ENCODE measurements at places on chromosomes 1 and 21.

DNA sequence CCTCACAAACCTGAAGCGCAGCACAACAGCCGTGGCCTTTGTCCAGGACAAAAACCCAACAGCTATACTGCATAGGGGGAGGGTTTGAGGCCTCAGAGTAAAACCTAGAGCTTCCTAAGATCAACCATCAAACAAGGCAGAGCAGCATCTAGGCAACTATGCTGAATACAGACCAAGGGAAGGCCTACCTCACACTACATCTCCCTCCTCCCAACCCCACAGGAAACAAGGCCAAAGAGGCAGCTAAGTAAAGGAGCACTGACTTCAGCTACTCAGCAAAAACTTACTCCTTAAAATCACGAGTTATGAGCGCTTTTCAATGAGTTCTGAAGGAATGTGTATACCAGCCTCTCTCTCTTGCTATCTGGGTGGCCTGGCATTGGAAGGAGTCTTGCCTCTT lies 12.4 kb downstream of the XKR8 start:
- no peak for DNase-seq

DNA sequence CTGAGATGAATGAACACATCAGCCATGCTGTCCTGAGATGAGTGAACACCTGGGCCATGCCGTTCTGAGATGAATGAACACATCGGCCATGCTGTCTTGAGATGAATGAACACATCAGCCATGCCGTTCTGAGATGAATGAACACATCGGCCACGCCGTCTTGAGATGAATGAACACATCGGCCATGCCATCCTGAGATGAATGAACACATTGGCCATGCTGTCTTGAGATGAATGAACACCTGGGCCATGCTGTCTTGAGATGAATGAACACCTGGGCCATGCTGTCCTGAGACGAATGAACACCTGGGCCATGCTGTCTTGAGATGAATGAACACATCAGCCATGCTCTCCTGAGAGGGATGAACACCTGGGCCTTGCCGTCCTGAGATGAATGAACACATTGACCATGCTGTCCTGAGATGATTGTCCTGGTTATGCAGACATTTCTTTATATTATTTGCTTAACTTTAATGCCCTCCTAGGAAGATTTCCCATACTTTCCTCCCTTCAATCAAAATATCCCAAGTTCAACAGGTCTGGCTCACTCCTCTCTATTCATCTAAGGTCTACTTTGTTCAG lies 48.6 kb upstream of the COL6A1 start:
- no peak for DNase-seq

GRCh38 chr1:67144696-67145095 lies 9.9 kb upstream of the C1orf141 start:
- DNase-seq, result no peak

GRCh38 chr1:78840453-78841271 lies 165.9 kb downstream of the ADGRL4 start:
- peak; percentile 50 for DNase-seq

GRCh38 chr1:211236633-211237320 lies 22.4 kb upstream of the RCOR3 start:
- DNase-seq, result no peak

- DNase-seq, result no peak
These were observed 1.2 kb downstream of the LRP8 start for GRCh38 chr1:53326598-53327181.

DNA sequence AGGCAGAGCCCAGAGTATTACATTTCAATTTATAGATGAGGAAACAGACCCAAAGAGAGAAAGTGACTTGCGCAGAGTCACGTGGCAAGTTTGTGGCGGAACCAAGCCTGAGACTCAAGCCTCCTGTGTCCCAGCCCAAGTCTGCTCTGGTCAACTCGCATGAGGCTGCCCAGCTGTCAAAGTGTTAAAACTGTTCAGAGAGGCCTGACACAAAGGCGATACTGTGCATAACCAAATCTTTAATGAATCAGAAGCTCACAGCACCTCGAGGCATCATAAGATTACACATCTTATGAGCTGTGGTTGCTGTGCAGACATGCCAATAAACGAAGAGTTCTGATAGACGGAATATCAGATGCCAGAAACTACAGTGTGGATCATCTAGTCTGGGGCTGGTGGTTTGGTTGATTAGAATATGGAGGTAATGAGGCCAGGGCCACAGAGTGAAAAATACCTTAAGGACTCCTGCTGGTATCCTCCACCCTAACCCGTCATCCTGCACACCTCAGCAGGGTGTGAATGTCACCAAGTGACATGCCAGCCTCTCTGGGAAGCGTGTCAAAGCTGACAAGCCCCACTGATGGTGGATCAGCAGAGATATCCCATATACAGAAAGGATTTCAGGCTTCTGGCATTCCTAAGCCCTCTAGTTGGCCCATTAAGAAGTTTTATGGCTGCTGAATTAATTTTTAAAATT lies 42.2 kb downstream of the TNNT2 start:
- DNase-seq, result no peak

DNA sequence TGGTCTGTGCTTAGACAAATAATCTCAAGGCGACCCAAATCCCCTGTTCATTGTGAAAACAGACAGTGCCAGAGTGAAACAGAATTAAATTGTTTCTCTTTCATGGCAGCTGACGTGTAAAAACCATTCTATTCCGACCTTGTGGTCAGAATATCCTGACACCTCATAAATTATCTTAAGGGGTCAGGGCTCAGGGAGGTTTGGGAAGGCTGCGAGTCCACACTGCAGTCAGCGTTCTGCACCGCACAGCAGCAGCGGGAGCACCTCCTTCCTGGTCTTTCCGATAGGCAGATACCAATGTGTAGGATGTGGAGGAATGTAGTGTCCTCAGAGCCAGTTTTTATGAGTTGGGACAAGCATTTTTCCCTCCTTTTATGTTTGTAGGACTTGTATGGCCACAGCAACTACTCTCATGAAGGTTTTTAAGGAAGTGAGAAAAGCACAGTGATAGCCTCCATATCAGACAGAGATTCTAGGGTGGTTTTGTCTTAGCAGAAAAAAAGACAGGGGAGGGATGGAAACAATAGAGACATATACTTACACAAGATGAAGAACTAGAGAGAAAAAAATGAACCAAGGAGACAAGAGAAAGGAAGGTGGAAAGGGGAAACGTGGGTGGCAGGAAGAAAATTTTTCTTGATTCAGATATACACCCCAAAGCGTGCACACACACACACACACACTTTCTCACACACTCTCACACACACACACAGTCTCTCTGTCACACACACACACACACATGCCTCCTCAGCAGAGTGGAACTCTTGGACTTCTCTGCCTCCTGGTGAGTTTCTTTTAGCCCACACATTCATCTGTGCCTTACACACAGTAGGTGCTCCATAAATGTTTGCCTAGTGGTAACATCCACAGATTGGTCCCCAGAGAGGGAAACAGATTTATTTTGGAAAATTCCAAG lies 68.6 kb downstream of the NTMT2 start:
- no peak for DNase-seq

- no peak for DNase-seq
These were observed 8.1 kb upstream of the SLX9 start for GRCh38 chr21:44931501-44932407.

DNA sequence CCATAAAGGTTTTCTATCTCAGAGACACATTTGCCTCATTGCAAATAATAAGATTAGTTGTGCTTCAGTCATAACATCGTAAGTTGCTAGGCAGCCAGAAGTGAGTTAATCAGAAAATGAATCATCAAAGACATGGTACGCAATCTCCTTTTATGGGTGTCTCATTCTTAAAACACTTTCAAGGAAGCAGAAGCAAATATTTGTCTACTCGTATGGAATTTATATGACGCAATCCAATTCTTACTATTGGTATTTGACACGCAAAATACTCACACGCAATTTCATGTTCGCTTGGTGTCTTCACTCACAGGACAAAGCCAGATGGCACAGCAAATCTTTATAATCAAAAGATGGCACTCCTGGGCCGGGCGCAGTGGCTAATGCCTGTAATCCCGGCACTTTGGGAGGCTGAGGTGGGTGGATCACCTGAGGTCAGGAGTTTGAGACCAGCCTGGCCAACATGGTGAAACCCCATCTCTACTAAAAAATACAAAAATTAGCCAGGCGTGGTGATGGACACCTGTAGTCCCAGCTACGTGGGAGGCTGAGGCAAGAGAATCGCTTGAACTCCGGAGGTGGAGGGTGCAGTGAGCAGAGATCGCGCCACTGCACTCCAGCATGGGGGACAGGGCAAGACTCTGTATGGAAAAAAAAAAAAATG lies 56.4 kb downstream of the HLCS start:
- no peak for DNase-seq

DNA sequence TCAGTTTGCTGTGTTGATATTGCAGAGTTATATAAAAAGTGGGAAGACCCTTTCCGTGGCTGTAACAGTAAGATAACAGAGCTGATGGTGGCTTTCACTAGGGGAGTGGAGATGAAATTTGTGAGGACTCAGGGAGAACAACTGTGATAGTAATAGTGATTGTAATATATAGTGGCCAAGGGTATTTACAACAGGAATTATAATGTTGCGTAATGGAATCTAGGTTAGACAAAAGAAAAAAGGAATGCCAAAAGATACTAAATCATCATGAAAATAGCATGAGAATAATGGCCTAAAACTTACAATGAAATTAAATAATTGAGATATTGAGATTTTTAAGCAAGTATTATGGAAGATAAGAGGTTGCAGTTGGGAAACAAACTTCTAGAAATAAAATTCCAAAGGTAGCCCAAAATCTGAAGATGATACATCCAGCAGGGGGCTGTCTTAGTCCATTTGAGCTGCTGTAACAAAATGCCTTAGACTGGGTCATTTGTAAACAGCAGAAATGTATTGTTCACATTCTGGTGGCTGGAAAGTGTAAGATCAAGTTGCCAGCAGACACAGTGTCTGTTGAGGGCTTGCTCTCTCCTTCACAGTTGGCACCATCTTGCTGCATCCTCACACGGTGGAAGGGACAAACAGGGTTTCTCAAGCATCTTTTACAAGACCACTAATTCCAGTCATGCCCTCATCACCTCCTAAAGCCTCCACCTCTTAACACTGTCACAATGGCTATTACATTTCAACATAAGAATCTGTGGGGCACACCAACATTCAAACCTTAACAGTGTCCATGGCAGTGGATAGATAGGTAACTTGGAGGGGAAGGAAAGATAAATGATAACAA lies 711.2 kb downstream of the MRPL39 start:
- no peak for DNase-seq

DNA sequence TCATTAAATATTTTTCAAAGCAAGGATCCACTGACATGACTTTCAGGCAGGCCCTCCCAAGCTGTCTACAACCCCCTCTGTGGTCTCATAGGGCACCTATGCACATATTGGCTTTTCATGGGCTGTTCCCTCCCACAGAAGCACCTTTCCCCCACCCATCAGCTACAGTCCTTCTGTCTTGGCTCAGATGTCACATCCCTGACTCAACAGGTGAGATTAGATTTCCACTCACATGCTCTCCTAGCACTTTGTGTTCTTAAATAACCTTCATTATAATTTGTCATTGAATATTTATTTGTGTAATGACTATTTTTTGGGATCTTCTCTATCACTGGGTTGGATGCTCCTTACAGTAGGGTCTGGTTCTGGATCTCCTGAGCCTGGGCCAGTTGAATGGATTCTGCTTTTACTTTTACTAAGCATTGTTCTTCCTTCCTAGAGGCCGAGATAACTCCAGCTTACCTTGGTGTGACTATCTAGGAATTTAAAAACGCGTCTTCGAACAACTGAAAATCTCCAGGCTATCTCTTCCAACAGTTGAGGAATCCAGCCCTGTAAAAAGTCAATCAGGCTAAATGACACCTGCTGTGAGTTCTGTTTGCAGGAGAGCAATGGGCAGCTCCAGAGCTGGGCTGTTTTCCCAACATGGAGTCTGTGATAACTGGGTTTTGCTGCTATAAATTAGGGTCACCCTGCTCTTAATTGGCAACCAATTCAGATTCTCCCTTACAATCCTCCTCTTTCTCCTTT lies 16.2 kb downstream of the ROR1 start:
- no peak for DNase-seq

DNA sequence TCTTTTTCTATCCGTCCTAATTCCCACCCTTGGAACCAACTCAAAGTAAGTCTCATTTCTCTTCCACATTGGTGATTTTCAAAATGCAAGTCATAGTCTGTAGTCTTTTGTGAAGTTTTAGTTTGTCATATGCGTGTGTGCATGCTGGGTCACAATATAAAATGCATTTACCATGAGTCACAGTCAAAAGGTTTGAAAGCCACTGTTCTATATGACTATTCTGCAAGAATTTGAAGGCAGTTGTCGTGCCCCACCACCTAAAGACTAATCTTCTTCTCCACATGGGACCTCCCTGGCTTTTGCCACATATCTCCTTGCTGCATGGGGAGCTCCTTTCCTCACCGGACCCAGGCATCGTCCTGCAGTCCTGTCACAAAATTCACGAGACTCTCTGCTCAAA lies 1.6 kb downstream of the STPG1 start:
- no peak for DNase-seq

GRCh38 chr1:245715970-245716369 lies 561.2 kb downstream of the KIF26B start:
- DNase-seq, result no peak

GRCh38 chr21:43369124-43369523 lies 57.8 kb downstream of the SIK1 start:
- no peak for DNase-seq

GRCh38 chr1:77824079-77824478 lies 44.6 kb downstream of the MIGA1 start:
- DNase-seq, result no peak

GRCh38 chr1:213266983-213267772 lies 216.1 kb downstream of the RPS6KC1 start:
- DNase-seq, result no peak

DNA sequence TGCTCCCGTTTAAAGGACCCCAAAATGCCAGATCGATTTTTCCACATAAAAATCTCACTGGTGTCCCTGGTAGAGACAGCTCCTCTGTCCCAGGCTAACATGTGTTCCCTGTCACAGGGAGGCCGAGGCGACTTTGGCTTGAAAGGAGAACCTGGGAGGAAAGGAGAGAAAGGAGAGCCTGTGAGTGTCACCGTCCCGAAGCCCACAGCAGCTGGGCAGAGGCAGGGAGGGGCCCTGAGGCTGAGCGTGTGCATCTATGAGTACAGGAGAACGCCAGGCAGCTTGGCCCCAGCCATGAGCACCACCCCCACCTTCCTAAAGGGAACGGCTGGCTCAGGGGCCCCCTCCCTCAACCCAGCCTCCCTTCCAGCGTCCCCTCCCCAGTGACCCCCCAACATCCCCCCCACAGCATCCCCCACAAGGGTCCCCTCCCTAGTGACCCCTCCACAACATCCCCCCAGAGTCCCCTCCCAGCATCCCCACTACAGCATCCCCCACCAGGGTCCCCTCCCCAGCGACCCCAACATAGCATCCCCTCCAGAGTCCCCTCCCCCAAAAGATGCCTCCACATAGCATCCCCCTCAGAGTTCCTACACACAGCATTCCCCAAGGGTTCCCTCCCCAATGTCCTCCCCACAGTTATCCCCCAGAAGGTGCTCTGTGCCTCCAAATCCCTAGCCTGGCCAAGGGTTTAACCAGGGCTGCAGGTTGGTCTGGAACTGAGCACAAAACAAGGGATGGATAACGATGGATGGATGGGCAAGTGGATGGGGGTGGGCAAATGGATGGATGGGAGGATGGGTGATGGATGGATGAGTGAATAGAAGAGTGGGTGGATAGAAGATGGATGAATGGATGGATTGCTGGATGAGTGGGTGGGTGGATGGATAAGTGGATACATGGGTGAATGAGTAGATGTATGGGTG lies 25.1 kb downstream of the COL6A2 start:
- DNase-seq, result peak; percentile 32

GRCh38 chr1:161970633-161971032 lies 53.0 kb downstream of the OLFML2B start:
- DNase-seq, result no peak

All from right forelimb (tissue), 1 donor.